Cardiac septum (tissue), 1 donor: ENCODE measurements at places on chromosomes 2 and 18. TPM values are rescaled to one million over a fixed set of nuclear protein-coding genes. Genes with fewer than 3 reads are reported as not detected.
A peak's percentile ranks its signal among the peaks of the same experiment; 100 is the strongest.

DNA sequence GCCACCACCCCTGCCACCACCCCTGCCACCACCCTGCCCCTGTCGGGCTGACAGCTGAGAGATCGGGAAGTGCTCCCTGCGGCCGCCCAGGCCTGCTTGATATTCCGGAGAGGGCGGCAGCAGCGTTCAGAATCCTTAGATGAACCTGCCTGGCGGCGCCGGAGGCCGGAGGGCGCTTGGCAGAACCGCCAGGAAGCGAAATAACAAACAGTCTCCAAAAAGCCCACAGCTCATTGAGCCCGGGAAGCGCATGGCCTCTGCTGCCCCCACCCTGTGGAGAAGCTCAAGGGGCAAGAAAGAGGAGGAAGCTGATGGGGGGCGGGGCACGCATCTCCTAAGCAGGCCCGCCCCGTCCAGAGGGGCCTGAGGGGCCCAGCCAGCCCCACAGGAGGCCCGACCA, 92.2 kb upstream of the MBOAT2 start:
- peak; percentile 79 for DNase-seq

- DNase-seq = no peak
Observed at GRCh38 chr2:176174382-176174823, 14.1 kb upstream of the HOXD1 start.

DNA sequence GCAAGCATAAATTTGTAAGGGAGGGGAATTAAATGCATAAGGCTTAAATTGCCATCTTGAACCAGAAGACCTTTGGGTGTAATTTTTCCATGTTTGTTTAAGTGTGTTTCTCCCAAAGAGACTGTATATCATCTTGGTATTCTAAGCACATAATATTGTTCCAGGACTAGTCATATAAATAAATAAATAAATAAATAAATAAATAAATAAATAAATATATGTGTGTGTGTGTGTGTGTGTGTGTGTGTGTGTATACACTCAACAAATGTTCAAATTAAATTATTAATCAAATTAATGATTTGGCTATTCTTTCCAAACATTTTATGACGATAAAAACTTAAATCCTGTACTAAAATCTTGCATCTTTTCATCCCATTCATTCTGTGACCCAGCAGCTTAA, 867.8 kb upstream of the KLHL29 start:
- DNase-seq = no peak

GRCh38 chr2:233140978-233141377, 80.8 kb downstream of the INPP5D start:
- DNase-seq = peak; percentile 51

Gene CLEC4F
- total RNA-seq = 0.13 TPM

GRCh38 chr18:36814994-36815393, 13.8 kb downstream of the TPGS2 start:
- DNase-seq = no peak

Gene ACMSD
- not detected for total RNA-seq

Gene UGT1A8
- total RNA-seq = not detected

Gene SMYD1
- 295 TPM for total RNA-seq

GRCh38 chr2:206250041-206250897, 24.2 kb upstream of the ZDBF2 start:
- DNase-seq = peak; percentile 73
